CD4-positive, CD25-positive, alpha-beta regulatory T cell (primary cell): ENCODE measurements at places on chromosomes 6 and 20. TPM values are rescaled to one million over a fixed set of nuclear protein-coding genes. Genes with fewer than 3 reads are reported as not detected.
A peak's percentile ranks its signal among the peaks of the same experiment; 100 is the strongest.

DNA sequence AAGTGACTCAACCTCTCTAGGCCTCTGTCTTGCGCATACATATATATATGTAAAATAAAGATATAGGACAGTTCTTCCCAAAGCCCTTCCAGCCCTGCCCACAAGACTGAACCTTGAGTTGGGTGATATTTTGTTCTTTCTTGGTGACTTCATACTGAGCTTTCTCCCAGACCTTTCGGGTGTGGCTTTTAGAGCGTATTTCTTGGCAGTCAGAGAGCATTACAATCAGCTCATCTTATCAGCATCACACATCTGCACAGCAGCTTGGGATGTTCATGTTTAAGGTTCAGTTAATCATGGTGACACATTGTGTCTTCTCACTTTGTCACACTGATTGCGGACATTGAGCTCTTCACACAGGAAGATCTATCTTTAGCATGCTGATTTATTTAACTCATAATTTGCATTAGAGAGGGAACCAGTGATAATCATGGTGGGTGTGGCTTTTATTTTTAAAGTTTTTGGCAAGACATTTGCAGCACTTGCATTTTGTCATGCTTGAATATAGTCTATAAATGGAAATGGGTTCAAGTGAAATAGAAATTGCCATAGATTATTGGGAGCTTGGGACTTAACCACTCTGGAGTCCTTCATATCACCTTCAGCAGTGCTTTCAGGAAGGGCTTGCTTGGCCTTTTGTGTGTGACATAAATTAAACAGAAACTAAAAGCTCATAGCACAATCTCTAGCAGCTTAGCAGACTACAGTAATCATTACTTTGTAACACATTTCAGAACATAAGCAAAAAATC is 8.3 kb downstream of the KIF3B start:
- peak overlapping the region; percentile 75 for H3K27ac ChIP-seq
- peaks cover 2% of the 10 kb centered on the region for H3K36me3 ChIP-seq
- no peaks in the 10 kb centered on the region for H3K27me3 ChIP-seq
- peaks cover 33% of the 10 kb centered on the region for H3K4me1 ChIP-seq
- H3K4me3 ChIP-seq, result peak overlapping the region; percentile 81

- peaks cover 98% of the 10 kb centered on the region for H3K4me1 ChIP-seq
- H3K4me3 ChIP-seq, result peak overlapping the region; percentile 18
- no peaks in the 10 kb centered on the region for H3K36me3 ChIP-seq
Measured at GRCh38 chr20:32970115-32970972, 33.9 kb downstream of the SUN5 start.

DNA sequence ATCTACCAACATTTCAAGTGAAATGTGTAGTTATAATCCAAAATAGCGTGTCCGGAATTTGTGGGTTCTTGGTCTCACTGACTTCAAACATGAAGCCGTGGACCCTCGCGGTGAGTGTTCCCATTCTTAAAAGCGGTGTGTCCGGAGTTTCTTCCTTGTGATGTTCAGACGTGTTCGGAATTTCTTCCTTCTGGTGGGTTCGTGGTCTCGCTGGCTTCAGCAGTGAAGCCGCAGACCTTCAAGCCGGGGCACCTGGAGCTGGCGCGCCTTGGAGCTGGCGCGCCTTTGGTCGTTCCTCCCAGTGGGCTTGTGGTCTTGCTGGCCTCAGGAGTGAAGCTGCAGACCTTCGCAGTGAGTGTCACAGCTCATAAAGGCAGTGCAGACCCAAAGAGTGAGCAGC is 291.5 kb upstream of the EYS start:
- no peak for DNase-seq
- no peaks in the 10 kb centered on the region for H3K36me3 ChIP-seq
- no peaks in the 10 kb centered on the region for H3K4me1 ChIP-seq
- no peaks in the 10 kb centered on the region for H3K27me3 ChIP-seq
- H3K4me3 ChIP-seq, result no peak overlapping the region

The EEF1E1 gene
- 68.9 TPM for polyA plus RNA-seq

GRCh38 chr6:54802775-54803634 is 43.6 kb upstream of the FAM83B start:
- no peak overlapping the region for H3K4me3 ChIP-seq
- no peaks in the 10 kb centered on the region for H3K27me3 ChIP-seq
- H3K36me3 ChIP-seq, result no peaks in the 10 kb centered on the region
- no peak for DNase-seq
- H3K4me1 ChIP-seq, result no peaks in the 10 kb centered on the region

GRCh38 chr6:142294679-142295078 is 7.1 kb upstream of the ADGRG6 start:
- no peaks in the 10 kb centered on the region for H3K36me3 ChIP-seq
- no peaks in the 10 kb centered on the region for H3K27me3 ChIP-seq
- no peak overlapping the region for H3K27ac ChIP-seq
- no peak overlapping the region for H3K4me3 ChIP-seq

The LTA gene
- polyA plus RNA-seq, result 14.2 TPM

The PRIM2 gene
- polyA plus RNA-seq, result 16.0 TPM

GRCh38 chr6:48069280-48069679 is 41.7 kb downstream of the PTCHD4 start:
- H3K27me3 ChIP-seq, result no peaks in the 10 kb centered on the region
- H3K4me3 ChIP-seq, result no peak overlapping the region
- no peaks in the 10 kb centered on the region for H3K36me3 ChIP-seq
- no peak for DNase-seq

DNA sequence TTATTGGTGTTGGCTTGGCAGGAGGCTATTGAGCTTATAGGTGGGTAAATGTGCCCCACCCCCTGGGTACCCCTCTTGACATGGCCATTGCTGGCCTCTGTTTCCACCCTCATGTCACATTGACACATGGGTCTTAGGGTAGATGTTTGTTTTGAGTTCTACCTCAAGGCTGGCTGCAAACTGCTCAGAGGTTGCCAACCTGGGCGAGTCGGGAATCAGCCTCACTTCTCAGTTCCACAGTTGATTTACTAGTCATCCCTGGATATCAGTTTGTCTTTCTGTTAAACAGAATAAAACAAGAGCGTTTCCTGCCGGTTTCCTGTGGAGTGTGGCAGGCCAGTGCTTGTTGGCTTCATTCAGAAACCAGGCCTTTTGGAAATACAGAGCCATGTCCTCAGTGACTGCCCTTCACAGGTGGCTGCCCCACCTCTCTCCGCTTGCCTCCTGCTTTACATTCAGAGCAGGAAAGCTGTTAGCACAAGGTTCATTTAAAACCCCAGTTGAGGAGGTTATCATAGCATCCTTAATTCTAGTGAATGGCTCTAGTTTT is 105.6 kb downstream of the TCP11 start:
- H3K27me3 ChIP-seq, result no peaks in the 10 kb centered on the region
- peaks cover 3% of the 10 kb centered on the region for H3K36me3 ChIP-seq
- no peak for DNase-seq
- no peaks in the 10 kb centered on the region for H3K4me1 ChIP-seq
- H3K27ac ChIP-seq, result no peak overlapping the region

DNA sequence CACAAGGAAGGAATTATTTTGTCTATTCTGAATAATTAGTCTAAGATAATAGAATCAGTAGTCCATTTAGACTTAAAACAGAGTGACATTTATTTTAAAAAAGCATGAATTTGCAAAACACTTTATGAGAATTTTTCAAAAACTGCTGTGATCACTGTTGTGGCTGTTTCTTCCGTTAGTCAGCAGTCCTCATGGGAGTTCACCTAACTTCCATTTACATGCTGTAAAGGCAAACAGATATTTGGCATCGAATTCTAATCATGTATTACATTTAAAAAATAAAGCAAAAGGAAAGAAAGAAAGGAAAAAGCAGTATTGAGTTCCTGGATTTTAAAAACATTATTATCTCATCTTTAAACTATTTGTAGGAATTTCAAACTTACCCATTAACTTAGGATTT is 111.8 kb downstream of the MTHFD1L start:
- H3K27ac ChIP-seq, result no peak overlapping the region
- peaks cover 3% of the 10 kb centered on the region for H3K36me3 ChIP-seq
- no peaks in the 10 kb centered on the region for H3K27me3 ChIP-seq
- H3K4me3 ChIP-seq, result no peak overlapping the region
- no peaks in the 10 kb centered on the region for H3K4me1 ChIP-seq
